Lower lobe of right lung (tissue), 2 donors: ENCODE measurements at places on chromosomes 1 and 21. TPM values are rescaled to one million over a fixed set of nuclear protein-coding genes. Genes with fewer than 3 reads are reported as not detected.

The TNFRSF4 gene
- 3.0 TPM for total RNA-seq

DNA sequence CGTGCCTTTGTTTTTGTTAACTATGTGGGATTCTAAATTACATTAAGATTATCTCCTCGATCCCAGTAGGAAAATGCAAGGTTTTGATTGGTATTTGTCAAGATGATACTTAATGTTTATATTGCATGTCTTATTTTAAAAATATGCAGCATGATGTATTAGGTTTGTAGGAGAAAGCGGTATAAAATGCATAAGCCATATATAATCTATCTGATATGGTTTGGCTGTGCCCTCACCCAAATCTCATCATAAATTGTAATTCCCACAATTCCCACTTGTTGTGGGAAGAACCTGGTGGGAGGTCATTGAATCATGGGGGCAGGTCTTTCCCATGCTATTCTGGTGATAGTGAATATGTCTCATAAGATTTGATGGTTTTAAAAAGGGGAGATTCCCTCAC, 198.1 kb upstream of the NCAM2 start:
- DNase-seq: no peak

- DNase-seq: peak; percentile 87
Measured at GRCh38 chr1:30801771-30802198, 44.2 kb upstream of the LAPTM5 start.

The RAB3GAP2 gene
- 36.1 TPM for total RNA-seq

DNA sequence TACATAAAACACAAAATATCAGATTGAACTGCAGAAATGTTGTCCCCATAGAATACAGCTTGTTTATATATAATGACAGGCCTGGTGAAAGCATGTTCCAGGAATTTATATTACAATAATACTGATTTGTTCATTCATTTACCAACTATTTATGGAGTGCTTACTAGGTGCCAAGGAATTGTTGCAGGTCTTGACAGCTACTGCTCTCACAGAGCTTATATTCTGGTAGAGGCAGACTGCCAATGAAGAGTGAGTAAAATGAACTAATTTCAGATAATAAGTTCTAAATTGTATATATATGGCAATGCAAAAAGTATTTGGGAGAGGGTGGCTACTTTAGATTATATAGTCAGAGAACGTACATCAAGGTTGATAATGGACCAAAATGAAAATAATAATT, 152.0 kb downstream of the COQ8A start:
- no peak for DNase-seq

DNA sequence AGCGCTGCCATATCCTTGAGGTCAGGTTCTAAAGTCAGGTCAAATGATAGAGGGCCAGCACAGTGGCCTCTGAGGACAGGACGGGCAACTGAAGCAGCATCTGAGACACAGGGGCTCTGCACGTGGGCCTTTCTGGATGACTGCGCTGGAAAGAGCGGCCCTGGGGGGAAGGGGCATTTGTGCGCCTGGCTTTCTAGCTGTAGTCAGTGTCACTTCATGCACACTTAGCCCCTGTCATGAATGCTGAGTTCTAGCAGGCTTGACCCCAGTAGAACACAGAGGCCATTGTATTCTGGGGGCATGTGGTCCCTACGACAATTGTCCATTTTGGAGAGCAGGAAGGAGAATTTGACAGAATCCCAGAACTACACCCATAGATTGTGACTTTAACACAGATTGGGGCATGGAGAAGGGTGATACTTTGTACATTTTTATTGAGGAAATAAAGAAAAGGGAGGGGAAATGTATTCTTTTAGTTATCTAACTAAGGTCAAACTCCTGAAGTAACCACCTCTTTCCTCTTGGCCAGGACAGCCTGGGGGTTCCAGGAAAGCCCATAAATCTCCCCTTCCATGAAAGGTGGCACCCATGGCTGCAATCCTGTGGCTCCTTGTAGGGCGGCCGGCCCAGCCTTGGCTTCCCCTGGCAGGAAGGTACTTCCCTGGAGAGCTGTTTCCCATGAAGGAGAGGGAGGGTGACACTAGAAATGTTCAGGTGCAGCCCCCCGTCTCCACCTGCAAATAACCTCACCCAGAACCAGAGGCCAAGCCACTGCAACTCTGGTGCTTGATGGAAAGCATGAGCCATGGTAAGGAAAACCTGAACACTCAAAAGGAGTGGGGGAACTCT, 34.4 kb downstream of the NTPCR start:
- no peak for DNase-seq

GRCh38 chr1:30539884-30540283, 183.5 kb downstream of the MATN1 start:
- DNase-seq: no peak

The CHIA gene
- 10.9 TPM for total RNA-seq

The FTCD gene
- 1.5 TPM for total RNA-seq

- no peak for DNase-seq
Measured at GRCh38 chr1:65170511-65171142, 22.6 kb downstream of the AK4 start.

GRCh38 chr1:48858200-48858920, 81.7 kb upstream of the BEND5 start:
- no peak for DNase-seq

The BACE2 gene
- total RNA-seq: 20.8 TPM

The ALPL gene
- total RNA-seq: 123 TPM

- DNase-seq: peak; percentile 77
Measured at GRCh38 chr1:27862671-27863537, 9.4 kb upstream of the THEMIS2 start.

- DNase-seq: no peak
Measured at GRCh38 chr1:51445351-51446090, 73.5 kb downstream of the EPS15 start.

GRCh38 chr1:204989266-204990058, 53.5 kb upstream of the CNTN2 start:
- peak; percentile 71 for DNase-seq

DNA sequence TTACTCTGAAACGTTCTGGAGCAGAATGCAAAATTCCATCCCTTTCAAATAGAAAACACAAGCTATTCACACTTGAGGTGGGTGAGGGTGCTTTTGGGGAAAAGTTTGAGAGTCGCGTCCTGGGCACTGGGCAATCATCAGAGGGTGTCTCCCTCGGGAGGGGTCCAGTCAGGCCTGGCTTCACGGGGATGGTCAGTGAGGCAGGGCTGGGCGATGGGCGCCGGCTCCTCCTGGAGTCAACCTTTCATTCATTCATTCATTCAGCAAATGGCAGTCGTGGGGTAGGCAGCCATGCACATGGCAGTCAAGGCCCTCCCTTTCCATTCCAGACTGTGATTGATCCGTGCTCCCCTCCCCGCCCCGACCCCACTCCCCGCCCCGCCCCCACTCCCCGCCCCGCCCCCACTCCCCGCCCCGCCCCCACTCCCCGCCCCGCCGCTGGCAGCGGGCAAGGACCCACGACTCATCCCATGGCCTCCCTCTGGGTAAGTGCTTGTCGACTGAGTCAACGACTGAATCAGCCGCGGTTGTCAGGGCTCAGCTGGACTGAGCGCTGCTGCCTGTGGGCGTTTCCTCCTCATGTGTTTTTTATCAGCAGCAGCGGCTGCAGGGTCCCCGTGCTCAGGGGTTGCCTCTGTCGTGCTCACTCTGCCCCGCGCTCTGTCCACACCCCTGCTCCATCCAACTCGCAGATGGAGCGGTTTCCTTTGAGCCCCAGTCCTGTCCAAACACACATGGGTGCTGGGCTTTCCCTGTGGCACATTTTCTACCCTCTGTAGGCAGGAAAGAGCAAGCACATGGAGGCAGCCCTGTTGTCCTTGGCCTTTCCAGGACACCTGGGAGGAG, 12.5 kb upstream of the SPSB1 start:
- no peak for DNase-seq

The KPRP gene
- total RNA-seq: not detected

DNA sequence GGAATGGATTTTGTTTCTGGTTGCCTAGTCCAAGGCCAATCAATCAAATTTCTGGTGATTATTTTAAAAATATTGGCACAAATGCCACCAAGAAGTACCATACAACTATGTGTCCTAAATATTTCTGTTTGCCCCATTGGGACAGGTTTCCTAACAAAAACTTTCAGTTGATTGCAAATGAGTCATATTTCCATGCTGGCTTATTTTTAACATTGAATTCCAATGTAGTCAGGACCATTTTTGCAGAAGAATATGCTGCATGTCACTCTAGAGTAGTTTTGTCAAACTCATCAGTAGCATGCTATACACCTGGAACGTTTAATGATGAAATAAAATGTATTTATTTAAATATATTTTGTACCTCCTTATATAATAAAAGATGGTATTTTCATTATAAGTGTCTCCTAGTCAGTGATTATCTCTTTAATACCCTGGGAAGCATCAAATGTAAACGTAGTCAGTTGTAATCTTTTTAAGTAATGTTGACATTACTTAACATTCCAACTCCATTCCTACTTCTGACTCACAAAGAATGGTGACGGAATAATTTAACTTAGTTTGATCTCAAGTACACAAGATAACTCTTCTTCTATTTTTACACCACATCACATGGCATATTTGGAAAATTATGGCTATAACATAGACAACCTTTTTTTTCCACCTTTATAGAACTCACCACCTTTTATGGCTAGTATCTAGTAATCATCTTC, 39.0 kb upstream of the USH2A start:
- no peak for DNase-seq

DNA sequence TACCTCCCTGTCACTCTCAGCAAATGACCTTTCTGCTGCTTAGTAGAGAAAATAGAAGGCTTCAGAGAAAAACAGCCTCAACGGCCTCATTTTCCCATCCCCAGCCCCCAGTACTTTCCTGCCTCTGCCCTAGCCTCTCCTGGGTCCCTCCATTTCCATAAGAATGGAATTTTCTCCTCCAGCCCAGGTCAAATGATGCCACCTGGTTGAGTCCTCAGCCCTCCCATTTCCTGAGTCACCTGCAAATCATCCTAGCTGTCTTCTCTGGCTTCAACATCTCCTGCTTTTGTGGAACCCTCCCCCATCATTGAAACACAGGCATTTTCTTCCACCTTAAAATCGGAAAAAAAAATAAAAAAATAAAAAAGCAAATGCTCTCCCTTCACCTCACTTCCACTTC, 35.1 kb downstream of the OLIG1 start:
- no peak for DNase-seq

The RSPH1 gene
- 18.1 TPM for total RNA-seq

The PIK3CD gene
- 28.3 TPM for total RNA-seq

DNA sequence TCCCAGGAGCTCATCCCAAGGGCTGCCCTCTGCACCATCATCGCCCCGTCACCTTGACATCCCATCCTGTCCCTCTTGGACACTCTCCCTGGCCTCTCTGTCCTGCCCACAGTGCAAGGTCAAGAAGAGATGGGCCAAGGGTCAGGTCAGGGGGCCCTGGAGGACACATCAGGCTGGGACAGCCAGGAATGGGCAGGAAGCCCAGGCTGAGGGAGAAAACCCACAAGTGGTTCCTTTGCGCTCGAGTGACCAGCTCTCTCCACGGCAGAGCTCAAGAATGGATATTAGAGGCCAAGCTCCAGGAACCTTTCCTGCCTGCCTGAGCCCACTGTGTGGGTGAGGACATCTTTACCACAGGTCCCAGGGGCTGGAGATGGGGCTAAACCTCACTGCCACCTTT, 41.0 kb downstream of the KCNN3 start:
- no peak for DNase-seq

DNA sequence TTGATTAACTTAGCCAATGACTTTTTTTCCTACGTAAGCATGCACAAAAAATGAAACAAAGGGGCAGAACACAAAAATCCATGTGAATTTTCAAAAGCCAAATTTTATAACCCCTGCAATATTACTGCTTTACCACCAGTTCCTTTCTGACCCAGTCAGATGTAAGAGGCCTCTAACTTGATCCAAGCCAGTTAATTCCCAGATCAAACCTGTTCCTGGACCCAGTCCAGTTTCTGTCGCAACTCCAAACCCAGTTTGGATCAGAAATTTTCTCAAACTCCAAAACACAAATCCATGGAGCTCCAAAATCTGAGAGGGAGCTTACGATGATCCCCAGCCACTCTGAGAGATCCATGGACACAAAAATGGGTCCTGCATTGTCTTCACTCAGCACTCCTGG, 7.8 kb upstream of the ZYG11A start:
- no peak for DNase-seq

The GUCA2B gene
- total RNA-seq: not detected

DNA sequence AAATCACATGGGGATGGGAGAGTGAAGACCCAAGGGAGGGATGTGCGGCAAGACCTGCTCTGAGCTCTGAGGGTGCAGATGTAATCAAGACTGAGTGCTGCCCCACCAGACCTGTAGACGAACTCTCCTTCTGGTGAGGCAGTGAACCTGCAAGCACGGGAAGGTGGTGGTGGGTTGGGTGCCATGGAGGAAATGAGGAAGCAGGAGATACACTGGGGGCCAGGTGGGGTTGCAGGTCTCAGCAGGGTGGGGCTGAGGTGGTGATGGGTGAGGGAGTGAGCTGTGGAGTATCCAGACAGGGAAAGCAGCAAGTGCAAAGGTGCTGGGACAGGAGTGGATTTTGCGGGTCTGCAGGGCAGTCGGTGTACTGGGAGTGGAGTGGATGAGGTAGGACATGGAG, 102.3 kb downstream of the KCNJ15 start:
- no peak for DNase-seq

The GNG4 gene
- total RNA-seq: not detected

- no peak for DNase-seq
Measured at GRCh38 chr1:231921646-231922345, 295.2 kb downstream of the DISC1 start.

DNA sequence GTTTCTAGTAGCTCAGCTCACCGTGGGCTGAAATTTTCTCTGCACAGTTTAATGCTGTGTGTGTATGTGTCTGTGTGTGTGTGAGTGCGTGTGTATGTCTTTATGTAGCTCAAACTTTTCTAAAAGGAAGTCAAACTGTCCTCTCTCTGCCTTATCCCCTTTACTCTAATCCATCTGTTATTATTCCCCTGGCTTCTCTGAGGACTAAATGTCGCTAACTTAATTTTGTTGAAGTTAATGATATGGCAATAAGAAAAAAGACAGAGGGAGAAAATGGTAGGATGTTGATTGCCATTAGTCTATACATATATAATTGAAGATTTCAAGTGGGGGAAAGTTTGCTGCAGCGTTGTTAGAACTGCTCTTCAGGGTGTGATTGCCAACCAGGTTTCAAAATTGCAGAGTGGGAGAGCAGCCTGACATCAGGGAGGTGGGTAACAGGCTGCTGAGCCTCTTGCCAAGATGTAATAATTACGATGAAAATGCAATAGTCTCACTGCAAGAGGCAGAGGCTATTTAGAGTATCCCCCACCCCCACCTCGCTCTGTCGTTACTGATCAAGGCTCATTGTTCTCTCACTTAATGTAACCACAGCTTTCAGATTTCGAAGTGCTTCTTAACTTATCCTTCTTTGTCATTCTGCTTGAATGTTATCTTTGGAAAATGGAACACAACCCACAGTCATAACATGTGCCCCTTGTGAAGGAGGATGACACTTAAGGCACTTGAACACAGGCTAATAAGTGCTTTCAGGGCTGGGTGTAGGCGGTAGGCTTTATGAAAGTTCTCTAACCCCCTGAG, 559.0 kb upstream of the PLXNA2 start:
- no peak for DNase-seq
